Activated naive CD4-positive, alpha-beta T cell (primary cell): ENCODE measurements at places on chromosomes 1 and 21.

- DNase-seq = no peak
These were observed 612.2 kb upstream of the USP24 start for GRCh38 chr1:55827350-55827749.

- no peak for DNase-seq
These were observed 173.3 kb upstream of the FOXD3 start for GRCh38 chr1:63148825-63149645.

DNA sequence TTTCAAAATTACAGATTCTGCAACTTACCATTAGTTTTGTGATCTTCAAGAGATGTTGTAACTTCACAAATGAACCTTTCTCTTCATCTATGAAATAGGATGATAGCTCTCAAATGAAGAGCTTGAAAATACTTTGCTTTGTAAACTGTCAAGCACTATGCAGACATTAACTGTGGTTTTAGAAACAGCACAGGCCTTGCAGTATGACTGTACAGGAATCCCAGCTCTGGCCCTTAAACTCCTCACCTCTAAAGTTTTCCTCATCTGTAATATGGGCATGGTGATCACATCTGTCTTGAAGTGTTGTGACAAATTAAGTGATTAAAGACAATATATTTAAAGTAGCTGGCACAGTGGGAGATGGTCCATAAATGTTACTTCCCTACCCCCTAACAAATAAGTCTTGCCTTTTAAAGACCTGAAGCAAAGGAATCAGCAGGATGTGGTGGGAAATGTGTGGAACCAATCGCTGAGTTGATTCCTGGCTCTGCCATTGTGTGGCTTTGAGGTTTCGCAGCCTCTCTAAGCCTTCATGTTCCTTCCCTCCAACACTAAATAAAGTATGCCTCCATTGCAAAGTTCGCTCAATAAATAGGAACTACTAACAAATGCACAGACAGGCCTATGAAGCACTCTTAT is 5.5 kb upstream of the PTP4A2 start:
- no peak for DNase-seq

DNA sequence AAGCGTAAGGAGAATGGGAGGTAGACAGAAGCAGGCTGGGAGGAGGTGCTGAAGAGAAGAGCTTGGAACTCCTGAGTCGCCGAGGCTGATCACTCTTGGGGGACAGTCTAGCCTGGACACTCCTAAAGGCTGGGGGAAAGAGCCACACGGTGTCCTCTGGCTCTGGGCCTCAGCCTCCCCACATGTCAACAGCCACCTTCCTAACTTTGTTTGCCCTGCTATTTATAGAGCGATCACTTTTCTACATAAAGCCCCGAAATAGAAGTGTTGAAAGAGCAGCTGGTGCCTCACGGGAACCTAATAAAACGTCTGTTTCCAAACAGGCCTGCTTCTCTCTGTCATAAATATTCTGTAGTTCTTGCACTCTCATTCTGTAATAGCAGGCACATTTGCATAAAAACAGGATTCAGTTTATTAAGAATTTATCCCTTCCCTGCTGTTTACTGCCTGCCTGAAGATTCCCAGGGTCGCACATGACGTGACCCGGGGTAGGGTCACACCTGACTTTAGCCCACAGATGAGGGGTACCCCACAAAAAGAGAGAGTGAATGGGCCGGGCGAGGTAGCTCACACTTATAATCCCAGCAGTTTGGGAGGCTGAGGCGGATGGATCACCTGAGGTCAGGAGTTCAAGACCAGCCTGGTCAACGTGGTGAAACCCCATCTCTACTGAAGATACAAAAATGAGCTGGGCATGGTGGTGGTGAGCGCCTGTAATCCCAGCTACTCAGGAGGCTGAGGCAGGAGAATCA is 212.5 kb downstream of the TOMM20 start:
- no peak for DNase-seq

- DNase-seq = no peak
These were observed 73.5 kb upstream of the VCAM1 start for GRCh38 chr1:100646001-100646400.

- DNase-seq = peak; percentile 51
These were observed 3.7 kb upstream of the PPM1J start for GRCh38 chr1:112718691-112719418.

- DNase-seq = no peak
These were observed 100.3 kb downstream of the PHTF1 start for GRCh38 chr1:113659035-113659434.

DNA sequence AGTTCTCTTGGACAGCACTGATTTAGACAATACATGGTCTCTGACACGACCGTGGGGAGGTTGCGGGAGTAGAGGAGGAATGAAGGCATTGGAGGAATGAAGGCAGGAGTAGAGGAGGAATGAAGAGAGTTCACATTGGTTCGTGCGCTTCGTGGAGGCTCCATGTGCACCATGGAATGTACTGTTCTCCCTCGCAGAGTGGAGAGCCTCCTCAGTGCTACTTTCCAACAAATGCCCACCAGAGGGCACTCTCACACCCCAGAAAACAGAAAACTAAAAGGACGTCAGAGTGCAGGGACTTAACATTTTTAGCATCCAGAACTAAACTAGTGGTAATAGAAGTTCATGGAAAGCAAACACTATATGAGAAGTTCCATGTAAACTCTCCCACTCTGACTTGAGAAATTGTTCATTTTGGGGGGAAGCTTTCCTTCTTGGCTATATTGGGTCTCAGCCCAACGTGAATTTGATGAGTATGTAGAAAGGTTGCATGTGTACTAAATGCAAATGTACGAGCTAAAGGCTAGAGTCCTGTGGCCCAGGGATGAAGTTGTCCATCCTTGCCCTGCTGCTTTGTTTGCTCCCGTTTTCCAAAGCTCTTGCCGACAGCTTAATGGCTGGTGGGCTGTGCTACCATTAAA is 211.6 kb downstream of the LMX1A start:
- DNase-seq = no peak

DNA sequence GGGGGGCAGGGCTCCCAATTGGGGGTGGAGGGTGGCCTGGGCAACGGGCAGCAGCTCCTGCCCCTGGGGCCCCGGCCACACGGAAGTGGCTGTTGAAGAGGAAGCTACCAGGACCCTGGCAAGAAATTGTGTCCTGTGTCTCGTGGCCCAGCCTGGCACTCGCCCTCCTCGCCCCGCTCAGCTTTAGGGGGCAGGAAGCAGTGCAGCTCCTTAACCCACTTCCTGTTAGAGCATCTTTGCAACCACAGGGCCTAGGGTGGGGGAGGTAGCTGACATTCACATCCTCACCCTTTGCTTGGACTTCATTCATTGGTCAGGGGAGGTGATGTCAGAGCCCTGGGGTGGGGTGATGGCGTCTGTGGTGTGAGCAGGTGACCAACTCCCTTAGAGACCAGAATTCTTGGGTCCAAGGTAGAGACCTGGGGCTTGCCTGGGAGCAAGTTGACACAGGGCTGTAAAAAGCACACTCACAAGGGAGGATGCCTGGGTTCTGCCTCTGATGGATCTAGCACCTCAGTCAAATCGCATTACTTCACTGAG is at the start of gene ARHGAP30:
ARHGAP30 (minus strand) TSS at position 161 of the 540 bp plus-strand sequence. CDS start 267 bp downstream, outside the sequence.
- DNase-seq = peak; percentile 73

- DNase-seq = no peak
These were observed 32.3 kb upstream of the CRP start for GRCh38 chr1:159746666-159747065.

DNA sequence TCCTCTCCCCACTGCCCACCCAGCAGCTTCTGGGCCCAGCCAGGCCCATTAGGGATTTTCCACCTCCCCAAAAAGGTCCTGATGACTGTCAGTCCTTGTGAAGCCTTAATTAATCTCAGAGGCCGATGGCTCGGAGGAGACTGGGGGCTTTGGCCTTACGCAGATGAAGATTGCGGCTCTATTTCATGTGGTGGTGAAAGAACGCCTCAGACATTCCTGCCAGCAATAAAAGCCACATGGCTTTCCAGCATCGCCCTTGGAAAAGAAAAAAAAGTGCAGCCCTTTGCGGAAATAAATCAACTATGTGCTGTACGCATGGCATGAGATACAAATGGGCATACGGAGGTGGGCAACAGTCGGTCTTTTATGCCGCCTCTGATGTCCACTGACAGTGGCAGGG is 6.6 kb upstream of the RUNX3 start:
- DNase-seq = no peak

DNA sequence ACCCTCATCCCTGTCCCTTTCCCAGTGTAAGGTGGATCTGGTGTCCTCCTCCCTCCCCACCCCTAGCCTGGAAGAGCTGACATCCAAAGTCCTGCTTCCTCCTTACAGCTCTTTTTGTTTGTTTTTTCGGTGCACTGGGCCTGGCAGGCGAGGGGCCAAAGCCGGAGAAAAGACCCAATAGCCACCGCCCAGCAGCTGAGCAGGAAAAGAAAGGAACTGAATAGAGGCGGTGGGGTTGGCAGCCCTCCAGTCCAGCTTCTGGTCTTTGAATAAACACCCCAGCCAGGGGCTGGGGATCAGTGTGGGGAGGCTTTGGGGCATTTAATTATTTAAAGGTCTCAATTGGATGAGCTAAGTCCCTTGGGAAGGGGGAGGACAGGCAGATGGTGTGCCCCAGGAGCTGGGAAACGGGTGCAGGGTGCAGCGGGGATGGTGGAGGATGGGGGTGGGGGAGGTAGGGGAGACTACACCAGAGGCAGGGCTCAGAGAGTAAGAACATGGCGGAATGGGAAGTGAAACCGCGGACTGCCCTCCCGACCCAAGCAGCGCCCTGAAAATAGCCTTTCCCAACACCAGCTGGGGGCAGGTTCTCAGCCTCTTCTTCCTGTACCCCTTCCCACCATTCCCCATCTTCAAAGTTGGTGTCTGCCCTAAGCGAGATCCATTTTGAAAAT is 20.2 kb downstream of the BTG2 start:
- DNase-seq = no peak

- DNase-seq = no peak
These were observed 130.1 kb downstream of the ADAMTS1 start for GRCh38 chr21:26715116-26715515.

DNA sequence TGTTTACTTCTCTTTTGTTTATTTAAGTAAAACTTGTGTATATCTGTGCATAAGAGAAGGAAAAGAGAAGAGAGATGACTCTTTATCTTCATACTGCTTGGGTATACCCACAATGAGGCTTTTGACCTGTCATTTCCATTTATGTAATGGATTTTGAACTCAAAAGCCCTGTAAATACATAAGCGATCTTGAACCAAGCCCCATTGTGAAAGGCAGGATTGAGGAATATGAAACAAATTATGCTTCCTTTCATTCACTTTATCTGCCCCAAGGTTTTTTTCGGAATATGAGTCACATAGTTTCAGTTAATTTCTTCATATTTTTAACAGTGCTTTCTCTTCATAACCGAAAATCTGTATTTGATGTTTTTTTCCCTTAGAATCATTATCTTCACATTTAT is 21.4 kb downstream of the CNST start:
- DNase-seq = no peak

DNA sequence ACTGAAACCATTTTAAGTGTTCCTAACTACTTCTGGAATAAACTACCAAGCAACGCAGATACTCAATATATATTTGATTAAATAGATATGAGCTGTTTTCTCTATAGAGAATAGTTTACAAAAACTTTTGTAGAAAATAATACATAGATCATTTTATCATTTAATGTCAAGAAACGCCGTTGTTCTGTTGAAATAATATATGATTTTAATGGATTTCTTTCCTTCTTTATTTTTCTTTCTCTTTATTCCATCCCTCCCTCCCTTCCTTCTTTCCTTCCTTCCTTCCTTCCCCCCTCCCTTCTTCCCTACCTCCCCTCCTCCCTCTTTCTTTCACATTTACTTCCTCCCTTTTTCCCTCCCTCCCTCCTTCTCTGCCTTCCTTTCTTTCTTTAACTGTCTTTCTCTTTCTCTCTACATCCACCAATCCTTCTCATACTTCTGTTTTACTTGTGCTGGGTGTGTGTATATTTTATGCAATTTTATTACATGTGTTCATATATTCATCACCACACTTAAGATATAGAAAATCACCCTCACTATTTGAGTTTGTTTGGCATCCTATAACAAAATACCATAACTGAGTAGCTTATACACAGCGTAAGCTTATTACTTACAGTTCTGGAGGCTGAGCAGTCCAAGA is 230.9 kb upstream of the BRINP3 start:
- no peak for DNase-seq

DNA sequence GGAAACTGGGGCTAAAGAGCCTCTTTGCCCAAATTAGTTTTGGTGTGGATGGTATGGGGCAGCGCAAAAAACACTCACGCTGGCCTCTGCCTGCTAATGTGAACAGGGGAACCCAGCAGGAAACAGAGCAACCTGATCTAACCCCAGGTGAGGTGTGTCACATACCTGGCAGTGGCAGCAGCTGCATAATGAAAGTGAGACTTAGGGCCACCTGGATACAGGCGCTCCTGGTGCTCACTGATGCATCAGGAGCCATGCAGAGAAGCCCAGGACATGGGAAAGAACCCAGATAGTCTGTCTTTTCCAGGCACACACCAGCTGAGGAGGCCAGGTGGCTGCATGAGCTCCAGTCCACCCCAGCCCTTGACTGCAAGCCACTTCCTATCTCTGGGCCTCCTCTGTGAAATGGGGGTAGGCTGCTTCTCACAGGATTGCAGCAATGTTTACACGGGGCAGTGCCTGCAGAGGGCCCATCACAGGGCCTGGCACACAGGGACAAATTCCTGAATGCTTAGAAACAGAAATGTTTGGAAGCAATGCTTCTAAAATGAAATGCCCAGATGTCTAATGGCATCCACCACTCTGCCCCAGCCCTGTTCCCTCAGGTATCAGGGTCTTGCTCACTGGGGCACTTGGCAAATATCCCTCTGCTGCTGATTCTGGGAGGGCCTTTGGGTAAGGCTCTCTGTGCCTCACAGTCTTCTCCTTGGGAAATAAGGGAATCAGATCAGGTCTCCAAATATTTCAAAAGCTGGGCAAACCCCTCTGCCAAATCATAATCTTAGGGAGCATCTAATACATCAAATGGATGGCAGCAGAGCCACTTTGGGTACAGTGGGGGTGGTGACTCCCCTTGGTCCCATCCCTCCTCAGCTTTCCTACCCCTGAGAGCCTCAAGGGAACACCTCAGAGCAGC is 19.9 kb downstream of the DHCR24 start:
- DNase-seq = no peak

DNA sequence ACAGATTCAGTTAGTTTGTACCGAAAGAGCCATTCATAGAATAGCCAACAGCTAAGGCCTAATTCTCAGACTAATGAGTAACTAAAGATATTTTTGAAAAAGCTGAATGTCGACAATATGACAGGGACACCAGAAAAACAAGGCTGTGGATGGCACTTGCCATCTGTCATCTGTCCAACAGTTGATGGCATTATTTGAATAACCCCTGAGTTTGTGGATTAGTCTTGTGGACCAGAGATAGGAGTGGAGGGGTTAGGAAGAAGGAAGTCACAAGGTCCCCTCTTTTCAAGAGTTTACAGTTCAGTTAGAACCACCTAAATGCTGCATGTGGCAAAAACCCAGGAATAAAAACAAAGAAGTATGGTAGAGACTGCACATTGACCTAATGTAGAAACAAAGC is 356.5 kb upstream of the DUSP10 start:
- DNase-seq = no peak
